ENCODE measurements at places on chromosomes 7 and 10.
A peak's percentile ranks its signal among the peaks of the same experiment; 100 is the strongest.

- no peak for DNase-seq
These were observed 36.3 kb downstream of the NHLRC2 start for GRCh38 chr10:113890769-113891168.

DNA sequence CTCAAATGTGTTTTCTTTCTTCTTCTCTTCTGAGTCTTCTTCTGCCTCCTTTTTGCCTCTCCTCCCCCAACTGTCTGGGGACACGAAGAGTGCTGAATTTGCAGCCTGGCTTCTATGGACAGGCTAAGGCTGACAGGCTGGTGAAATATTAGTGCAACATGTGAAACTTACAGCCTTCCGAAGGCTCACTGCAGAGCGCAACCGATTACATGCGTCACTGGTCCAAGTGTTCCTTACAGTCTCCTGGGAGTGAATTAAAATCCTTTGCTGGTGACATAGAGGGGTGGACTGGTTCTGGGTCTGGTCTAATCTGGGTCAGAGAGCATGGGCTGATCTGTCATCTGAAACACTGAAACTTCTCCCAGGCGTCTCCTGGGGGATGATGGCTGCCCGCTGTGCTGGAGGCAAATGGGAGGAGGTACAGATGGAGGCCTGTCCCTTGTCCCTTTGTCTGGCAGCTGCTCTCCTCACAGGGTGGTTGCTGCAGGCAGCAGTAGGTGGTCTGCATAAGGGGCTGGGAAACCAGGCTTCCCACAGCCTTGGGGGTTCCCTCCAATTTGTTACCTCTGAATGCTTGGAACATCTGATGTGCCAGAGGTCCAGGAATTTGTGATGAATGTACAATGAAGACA lies 143.8 kb upstream of the BMPER start:
- DNase-seq = no peak

DNA sequence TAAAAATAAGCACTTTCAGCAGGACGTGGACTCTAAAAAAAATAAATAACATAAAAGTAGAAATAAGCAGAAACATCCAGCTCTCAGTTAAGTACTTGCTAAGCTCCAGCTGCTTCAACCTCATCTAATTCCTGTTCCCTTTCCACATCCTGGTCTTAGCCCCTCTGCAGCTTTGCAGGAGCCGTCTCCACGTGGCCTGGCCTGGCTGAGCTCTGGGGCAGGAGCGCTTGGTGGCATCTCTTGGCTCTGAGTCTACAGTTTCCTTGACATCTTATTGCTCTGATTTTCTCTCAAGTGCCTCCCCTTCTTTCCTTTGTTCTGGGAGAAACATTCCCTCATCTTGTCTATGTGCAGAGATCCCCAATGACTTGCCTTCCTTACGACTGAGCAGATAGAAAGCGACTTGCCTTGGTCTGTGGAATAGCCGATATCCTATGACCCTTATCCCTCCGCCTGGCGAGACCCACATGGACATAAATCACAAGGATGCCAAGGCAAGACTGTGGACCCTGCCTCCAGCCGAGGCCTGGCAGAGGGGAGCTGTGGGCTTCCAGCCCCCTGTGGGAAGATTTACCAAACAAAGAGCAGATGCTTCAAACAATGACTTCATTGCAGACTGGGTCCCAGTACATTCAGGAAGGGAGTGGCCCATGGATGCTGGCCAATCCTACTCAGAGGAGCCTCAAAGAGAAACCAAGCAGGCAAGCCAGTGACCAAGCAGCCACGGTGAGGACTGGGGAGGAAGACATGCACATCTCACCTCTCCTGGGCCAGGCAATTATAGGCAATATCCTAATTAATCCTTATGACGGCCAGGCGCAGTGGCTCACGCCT lies 61.9 kb downstream of the SPOCK2 start:
- DNase-seq = no peak

GRCh38 chr7:113797420-113798010 lies 121.3 kb downstream of the PPP1R3A start:
- no peak for DNase-seq

DNA sequence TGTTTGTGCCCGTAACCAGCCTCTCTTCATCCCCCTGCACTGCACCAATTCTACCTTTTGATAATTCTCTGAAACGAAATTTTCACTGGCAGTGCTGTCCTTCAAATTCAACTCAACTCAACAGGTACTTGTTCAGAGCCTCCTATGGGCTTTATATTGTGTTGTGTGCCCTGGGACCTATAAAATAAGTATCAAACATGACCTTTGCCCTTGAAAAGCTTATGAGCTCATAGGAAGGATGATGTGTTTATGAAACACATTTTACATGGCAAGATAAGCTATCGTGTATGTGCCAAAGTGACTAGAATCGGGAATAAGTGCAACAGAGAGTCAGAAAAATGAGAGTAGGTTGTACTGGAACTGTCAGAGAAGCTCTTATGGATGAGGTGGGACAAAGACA lies 923.5 kb downstream of the LRMDA start:
- no peak for DNase-seq

- DNase-seq = no peak
These were observed 12.9 kb downstream of the BAG3 start for GRCh38 chr10:119663866-119664698.

DNA sequence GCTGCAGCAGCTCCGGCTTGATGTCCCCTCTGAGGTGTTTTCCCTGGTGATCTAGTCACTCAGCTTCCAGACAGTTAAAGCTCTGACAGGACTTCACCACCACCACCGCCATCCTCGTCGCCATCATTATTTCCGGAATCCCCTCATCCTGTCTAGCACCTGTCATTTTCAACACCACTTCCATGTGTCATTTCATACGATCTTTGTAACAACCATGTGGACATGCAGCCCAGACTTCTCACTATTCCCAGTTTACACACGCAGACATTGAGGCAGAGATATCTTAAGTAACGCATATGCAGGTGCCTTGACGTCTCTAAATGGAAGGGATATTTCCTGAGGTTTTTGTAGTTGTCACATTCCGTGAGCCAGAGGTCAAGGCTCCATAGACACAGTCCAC lies 530.6 kb upstream of the FOXK1 start:
- no peak for DNase-seq

DNA sequence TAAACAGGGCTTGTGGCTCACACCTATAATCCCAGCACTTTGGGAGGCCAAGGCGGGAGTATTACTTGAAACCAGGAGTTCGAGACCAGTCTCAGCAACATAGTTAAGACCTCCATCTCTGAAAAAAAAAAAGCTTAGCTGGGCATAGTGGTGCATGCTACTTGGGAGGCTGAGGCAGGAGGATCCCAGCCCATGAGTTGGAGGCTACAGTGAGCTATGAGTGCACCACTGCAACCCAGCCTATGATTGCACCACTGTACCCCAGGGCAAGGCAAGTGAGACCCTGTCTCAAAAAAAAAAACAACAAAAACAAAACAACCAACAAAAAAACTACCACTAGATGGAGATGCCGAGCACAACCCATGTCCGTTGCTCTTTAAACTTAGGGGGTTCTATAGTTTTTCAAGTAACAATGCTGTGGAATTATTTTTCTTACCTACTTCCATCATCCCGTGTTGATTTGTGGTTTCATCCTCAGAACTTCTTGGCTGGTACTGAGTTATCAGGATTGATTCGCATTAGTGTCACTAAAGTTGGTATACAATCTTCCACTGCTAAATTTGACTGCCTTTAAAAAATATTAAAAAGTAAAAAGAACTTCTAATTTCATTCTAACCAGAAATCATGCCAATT lies 12.2 kb upstream of the REPIN1 start:
- DNase-seq = no peak

- DNase-seq = no peak
These were observed 9.4 kb upstream of the RHOBTB1 start for GRCh38 chr10:60953420-60953819.

DNA sequence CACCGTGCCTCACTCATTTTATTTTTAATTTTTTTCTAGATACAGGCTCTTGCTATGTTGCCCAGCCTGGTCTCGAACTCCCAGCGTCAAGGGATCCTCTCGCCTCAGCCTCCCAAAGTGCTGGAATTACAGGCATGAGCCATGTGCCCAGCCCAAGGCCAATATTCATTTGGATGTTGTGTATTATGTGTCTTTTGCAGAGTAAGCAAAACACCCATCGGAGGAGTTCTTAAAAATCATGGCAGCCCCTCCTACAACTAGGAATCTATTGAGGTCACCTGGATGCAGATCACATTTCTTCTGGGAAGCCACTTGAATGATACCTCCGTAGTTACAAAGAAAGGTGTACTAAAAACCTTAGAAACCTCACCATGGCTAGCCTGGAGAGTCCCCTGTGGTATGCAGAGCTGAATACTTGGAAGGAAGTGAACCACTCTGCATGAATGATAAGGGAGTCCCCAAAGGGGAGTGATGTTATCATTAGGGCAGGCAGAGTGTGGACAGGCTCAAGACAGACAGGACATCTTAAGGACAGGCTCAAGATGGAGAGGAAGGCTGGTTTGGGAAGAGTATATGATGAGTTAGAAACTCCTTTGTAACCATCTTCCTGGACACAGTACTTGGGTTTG lies 185.7 kb downstream of the TAX1BP1 start:
- DNase-seq = no peak

- no peak for DNase-seq
These were observed 136.9 kb upstream of the CDK6 start for GRCh38 chr7:92973293-92973731.

- no peak for DNase-seq
These were observed 125.3 kb upstream of the CCDC6 start for GRCh38 chr10:60031664-60032063.

GRCh38 chr7:157904211-157904865 lies 567.5 kb downstream of the DNAJB6 start:
- no peak for DNase-seq

- DNase-seq = no peak
These were observed 209.1 kb downstream of the TRIL start for GRCh38 chr7:28748933-28749584.

- DNase-seq = no peak
These were observed 7.8 kb downstream of the ZNF862 start for GRCh38 chr7:149846021-149846420.

GRCh38 chr10:113997428-113997827 lies 46.2 kb upstream of the ADRB1 start:
- no peak for DNase-seq

DNA sequence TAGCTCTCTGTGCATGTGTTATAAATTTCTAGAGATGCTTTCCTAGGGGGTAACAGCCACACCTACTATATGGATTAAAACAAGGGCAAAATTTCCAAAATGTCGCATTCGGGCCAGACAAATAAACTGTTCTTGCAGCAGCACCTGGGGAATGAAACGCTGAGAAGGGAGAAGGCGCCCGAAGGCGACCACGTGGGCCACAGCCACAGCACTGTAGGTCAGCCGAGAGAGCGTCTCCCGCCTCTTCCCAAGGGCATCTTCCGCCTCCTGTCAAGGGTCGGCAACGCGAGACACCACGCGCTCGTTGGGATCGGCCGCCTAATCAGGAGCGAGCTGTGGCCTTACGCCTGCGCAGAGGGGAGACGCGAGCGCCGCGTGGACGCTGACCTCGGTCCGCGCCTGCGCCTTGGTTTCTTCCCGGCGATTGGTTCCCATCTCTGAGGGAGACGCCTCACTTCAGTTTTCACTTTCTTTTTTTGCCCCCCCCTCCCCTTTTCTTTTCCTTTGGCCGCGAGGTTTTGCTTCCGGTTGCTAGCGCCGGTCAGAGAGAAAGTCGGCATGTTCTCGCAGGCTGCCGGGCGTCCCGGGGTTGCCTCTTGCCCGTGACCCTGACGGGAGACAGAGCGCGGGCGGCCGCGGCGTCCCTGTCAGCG lies at the start of gene TASOR2:
Gene TASOR2 (plus strand): TSS at position 521 of the 653 bp plus-strand sequence. CDS start 35,805 bp downstream, outside the sequence.
- peak; percentile 84 for DNase-seq

DNA sequence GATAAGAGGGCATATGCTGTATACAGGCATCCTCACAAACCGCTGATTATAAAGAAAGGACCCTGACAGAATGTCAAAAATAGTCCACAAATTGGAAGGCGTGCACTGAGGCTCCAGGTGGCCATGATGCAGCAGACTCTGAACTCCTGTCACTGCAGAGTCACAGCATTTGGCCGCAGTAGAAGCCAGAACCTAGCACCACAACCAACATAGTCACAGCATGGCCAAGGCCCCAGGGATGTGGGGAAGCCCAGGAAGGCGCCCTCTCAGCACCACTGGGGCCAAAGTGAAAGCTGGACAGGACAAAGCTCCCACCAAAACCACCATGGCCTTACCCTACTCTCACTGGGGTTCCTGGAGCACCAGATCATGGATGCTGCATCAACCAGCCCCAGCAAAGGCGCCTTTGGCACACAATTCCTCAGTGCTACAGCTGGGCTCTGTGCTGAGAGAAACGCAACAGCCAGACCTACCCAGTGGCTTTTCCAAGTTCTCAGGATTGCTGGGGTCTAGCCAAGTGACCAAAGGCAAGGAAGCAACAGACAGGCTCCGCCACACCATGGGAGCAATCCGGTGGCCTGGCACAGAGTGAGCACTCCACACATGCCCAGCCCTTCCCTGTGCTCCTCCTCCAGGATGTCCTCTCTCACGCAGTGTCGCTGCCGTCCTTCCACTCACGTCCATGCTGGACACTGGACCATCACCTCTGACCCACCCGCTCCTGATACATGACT lies 60.2 kb downstream of the STK17A start:
- DNase-seq = no peak

DNA sequence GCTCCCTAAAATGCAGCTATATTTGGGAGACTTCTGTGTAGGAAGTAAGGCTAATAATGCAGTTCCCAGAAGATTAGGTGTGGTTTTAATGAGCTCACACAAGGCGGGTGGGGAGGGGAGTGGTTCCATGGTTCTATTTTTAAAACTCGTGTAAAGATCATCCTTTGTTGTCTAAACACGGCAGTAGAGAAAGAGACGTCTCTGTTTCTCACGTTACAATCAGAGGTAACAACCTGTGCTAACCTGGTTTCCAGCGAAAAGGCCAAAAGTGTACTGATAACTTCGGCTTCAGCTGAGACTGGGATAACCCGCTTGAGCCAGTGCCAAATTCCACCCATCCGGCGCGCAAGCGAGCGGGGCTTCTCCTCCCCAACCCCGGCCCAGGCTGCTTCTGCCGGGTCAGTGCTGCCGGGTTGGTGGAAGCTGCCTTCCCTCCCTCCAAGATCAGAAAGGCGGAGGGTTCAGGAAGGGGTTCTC lies 2.5 kb upstream of the MAP3K8 start:
- no peak for DNase-seq

DNA sequence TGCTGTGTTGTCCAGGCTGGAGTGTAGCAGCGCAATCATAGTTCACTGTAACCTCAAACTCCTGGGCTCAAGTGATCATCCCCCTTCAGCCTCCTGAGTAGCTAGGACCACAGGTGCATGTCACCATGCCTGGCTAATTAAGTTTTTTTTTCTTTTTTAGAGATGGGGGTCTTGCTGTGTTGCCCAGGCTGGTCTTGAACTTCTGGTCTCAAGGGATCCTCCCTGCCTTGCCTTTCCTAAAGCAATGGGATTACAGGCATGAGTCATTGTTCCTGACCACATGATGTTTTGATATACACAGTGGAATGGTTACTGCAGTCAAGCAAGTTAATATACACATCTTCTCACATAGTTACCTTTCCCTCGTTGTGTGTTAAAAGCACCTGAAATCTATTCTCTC lies 140.3 kb downstream of the GPR85 start:
- no peak for DNase-seq
